ENCODE measurements at places on chromosomes 1 and 21. TPM values are rescaled to one million over a fixed set of nuclear protein-coding genes. Genes with fewer than 3 reads are reported as not detected.

Gene BGLAP
- 2.4 TPM for total RNA-seq

Gene ZNF593OS
- total RNA-seq: not detected

GRCh38 chr1:224753491-224753890 is 137.4 kb downstream of the CNIH3 start:
- DNase-seq: no peak

- DNase-seq: no peak
Observed at GRCh38 chr1:234550341-234551031, 59.5 kb downstream of the IRF2BP2 start.

DNA sequence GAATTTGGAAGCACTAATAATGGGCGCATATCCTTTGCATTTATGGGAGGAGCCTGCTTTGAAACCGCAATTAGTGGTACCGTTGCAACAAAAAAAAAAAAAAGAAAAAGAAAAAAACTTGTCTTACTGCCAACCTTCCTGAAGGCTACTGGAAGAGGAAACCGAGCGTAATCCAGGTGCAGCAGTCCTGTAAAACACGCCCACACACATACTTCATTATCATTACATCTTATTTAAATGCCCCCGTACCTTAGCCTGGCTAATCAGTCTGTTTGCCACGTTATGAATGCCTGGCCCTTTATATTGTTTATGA is 686 bp upstream of the ZNF281 start:
- DNase-seq: peak; percentile 75

DNA sequence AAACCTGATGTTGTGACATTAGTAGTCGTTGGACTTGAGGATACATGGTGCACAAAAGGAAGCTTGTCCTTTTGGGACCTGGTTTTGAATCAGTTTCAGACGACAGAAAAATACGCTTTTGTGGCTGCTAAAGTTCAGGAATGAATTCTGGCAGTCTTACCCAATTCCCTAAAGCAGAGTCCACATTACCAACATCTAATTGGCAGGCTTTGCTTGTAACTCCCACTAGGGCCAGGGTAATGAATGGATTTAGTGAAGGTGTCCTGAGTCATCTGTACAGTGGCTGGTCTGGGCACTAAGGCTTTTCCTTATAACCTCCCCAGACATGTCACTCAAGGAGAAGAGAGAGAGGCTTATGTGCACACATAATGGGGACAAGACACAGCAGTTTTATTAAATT is 66.2 kb upstream of the RNPC3 start:
- DNase-seq: no peak

DNA sequence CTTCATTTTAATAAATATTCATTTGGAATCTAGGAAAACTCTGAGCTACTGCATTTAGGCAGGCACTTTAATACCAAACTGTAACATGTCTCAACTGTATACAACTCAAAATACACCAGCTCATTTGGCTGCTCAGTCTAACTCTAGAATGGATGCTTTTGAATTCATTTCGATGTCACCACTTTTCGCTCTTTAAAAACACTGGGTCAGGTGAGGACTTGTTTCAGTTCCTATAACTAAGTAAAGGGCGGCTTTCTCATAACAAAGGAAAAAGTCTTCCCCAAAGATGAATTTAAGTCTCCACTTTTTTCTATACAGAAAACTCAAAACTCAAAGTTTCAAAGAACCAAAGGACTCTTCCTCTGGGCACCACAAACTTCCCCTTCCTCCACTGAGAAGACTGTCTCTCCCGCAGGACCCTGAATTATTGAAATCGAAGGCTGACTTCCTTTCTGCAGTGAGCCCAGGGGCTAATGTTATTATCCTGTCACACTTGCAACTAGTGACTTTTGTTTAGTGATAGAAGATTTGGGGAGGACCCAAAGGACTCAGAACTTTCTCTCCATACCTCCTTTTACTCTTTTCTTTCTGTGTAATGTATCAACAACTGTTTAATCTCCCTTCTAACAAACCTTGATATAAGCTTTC is 9.7 kb upstream of the DHX9 start:
- no peak for DNase-seq

DNA sequence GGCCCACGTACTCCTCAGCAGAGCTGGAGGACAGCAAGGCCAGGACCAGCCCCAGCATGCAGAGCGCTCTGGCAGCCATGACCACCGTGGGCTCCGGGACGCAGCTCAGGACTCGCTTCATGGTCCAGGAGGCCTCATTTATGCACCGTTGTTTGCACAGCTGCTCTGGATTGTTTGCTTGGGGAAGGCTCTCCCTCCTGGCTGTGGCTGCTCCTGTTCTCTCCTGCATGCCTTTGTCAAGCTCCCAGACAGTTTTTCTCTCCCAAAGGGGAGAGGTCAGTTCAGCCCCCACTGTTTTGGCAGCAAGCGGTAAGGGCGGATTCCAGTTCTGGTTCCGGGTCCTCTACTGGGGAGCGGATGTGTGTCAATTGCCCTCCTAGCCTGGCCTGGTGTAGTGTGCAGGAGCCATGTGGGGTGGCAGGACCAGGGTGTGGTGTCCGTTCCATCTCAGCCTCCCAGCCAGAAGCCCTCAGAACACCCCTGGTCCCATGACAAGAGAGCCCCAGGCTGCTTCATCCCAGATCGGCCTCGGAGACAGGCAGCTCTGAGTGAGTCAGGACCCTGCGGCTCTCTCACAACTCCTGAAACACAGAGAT is at the start of gene TFF3:
Gene TFF3, minus strand, starts transcription at position 114 of the 596 bp plus-strand sequence. Its CDS starts 35 bp downstream, at position 79.
- no peak for DNase-seq

Data from H9 (cell line).